ENCODE measurements at places on chromosomes 3 and 15. TPM values are rescaled to one million over a fixed set of nuclear protein-coding genes. Genes with fewer than 3 reads are reported as not detected.

The CELSR3 gene
- 8.3 TPM for total RNA-seq

The ZNF660 gene
- total RNA-seq: 0.22 TPM

The FOXL2 gene
- total RNA-seq: not detected

The SCG3 gene
- not detected for total RNA-seq

The CYP19A1 gene
- 1.4 TPM for total RNA-seq

The GOLGA8A gene
- 150 TPM for total RNA-seq

The ITGB5 gene
- 0.29 TPM for total RNA-seq

The ABHD6 gene
- 6.0 TPM for total RNA-seq

The MYO5C gene
- total RNA-seq: 0.19 TPM

The DNAH1 gene
- 69.2 TPM for total RNA-seq

DNA sequence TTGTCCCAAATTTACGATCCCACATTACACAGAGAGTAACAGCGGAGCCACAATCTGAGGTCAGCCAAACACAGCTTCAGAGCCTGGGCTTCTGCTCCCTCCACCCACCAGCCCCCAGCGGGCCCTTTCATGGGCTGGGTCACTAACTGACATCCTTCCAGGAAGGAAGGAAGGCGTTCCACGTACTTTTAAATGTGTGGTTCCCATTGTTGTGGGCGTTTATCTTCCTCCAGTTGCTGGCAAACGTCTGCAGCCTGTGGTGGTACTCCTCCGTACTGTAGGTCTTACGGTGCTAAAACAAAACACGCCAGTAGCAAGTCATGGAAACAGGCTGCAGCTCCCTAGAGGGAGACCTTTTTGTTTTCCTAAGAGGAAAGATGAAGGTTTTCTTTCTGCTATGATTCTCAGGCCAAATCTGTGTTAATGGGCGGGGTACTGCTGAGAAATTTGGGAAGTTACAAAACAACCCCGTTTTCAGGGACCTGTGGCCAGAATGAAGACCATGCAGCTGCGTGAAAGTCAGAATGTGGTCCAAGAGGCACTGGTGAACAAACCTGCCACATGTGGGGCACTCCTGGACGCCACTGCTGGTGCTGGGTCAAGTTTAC is 7.6 kb downstream of the CTSH start:
- DNase-seq: no peak

- no peak for DNase-seq
Measured at GRCh38 chr3:69328963-69329302, 57.0 kb downstream of the FRMD4B start.

- no peak for DNase-seq
Measured at GRCh38 chr3:192422321-192422996, 304.9 kb downstream of the FGF12 start.

GRCh38 chr3:128084675-128085021 is 32.4 kb downstream of the SEC61A1 start:
- DNase-seq: no peak

DNA sequence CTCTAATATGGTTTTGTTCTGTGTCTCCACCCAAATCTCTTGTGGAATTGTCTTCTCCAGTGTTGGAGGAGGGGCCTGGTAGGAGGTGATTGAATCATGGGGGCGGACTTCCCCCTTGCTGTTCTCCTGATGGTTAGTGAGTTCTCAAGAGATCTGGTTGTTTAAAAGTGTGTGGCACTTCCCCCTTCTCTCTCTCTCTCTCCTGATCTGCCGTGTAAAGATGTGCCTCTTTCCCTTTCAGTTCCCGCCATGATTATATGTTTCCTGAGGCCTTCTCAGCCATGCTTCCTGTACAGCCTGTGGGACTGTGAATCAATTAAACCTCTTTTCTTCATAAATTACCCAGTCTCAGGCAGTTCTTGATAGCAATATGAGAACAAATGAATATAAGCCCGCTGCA is 33.1 kb downstream of the RETNLB start:
- no peak for DNase-seq

- DNase-seq: no peak
Measured at GRCh38 chr3:112786002-112786590, 60.6 kb downstream of the CD200R1L start.

DNA sequence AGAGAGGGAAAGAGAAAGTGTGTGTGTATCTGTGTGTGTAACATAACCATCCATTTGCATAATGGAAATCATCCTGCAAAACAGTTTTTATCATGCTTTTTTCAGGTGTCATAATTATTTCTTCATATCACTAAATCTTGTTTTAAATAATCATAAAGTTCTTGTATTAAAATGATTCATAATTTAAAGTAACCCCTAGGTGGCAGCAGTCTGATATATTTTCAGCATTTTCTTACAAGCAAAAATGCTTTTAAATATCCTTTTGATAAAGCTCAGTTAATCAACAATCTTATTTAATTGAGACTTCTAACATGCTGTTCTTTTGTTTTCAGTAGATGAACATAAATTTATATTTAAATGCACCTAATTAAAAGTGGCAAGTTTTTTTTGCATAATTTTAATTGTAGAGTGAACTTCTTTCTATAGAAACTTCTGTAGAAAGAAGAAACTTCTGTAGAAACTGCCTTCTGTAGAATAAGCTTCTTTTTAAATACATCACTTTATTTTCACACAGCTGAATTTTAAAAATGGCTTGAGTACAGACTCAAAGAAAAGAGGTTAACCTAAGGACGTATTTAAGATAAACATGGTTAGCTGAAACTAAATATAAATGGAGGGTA is 72.5 kb downstream of the OPA1 start:
- DNase-seq: no peak

GRCh38 chr3:161510510-161511260 is 14.1 kb downstream of the OTOL1 start:
- no peak for DNase-seq

DNA sequence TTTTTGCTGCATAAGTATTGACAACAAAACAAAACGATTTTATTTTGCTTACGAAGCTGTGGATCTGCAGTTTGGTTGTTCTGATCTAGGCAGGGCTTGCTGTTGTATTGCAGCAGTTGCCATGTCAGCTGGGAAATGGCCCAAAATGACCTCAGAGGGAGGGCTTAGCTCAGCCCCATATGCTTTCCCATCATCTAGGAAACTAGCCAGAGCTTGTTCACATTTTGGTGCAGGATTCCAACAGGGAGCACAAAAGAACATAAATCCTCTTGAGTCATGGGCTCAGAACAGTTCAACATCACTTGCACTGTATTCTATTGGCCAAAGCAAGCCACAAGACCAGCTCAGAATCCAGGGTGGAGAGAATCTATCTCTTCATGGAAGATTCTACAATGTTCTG is 42.2 kb upstream of the ROBO2 start:
- DNase-seq: no peak

GRCh38 chr3:6326771-6327170 is 534.1 kb upstream of the GRM7 start:
- DNase-seq: no peak

DNA sequence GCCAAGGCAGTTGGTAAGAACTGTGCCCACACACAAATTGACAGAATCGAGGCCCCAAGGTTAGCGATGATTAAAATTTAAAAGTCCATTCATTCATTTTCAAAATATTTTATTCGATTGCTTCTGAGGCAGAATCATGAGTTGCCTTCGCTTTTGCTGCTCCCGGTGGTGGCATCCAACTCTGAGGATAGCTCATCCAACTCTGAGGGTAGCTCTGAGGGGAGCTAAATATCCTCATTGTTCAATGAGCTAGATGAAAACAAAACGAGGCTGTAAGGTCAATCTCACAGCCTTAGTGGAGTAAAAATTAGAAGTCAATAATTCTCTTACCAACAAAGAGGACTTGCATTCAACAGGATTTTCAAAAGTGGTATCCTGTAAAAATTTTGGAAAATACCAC is 897 bp upstream of the CHL1 start:
- DNase-seq: no peak

GRCh38 chr15:47954196-47954595 is 166.6 kb upstream of the SLC24A5 start:
- no peak for DNase-seq

DNA sequence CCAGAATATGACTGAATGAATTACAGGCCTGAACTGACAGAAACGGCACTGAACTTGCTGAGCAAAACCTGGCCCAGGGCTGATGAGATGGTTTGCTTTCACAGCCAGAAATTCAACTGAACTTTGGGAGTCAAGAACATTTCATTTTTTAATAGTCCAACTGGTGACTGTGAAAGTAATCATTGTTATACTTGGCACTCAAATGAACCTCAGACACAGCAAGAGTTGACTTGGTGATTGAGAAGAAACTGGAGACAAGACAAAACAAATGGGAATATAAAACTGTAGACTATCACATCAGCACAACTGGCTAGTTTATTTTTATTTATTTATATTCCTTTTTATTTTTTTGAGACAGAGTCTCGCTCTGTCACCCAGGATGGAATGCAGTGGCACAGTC is 858.9 kb upstream of the CFAP20DC start:
- no peak for DNase-seq

DNA sequence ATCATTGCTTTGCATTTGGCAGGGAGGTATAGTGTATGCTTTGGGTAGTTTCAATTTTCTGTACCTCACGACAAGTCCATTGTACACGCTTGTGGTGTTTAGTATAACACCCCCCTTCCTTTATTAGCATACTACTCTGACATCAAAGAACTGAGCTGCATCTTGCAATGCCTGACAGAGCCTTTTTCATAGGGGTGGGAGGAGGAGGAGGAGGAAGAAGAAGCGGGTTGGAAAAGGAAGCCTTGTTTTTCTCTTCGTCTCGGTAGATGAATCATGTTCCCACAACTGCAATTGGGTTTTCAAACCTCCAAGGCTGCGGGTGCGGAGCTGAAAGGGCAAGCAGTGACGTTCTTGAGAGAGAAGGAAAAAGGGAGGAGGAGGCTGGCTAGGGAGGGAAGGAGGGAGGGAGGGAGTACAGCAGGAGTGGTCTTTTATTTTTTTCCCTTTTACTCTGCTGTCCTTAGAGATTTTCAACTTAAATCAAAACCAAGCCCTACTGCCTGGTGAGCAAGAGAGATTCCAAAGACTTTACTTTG is 175.7 kb downstream of the KLHL25 start:
- DNase-seq: peak; percentile 68

GRCh38 chr3:141539431-141540187 is 52.8 kb downstream of the RASA2 start:
- no peak for DNase-seq

GRCh38 chr3:5140839-5141238 is 18.7 kb downstream of the ARL8B start:
- no peak for DNase-seq

DNA sequence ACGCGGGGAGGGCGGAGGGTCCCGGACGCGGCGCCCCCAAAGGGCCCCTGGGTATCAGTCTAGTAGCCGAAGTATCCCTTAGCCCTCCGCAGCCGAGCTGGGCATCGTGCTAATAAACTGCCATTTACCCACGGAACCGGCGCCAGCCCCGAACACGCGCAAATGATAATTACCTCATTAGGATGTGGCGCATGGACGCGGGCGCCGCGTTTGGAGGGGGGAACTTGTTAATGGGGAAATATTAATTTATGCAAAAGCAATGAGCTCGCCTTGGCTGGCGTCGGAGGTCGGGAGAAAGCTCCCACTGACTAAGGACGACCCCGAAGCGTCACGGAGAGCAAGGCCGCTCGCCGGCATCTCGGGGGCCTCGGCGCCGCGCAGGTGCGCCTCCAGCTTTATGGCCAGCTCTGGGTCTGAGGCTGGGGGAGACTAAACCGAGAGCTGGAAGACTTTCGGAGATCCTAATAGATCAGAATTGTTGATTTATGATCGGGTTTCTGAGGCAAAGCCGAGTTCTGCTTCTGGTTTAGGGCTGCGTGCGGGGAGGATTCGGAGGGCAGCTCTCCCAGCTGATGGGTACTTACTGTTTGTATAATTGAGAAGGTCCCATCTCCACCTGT is 474 bp upstream of the FEZF2 start:
- no peak for DNase-seq

- no peak for DNase-seq
Measured at GRCh38 chr15:91921843-91922198, 68.3 kb downstream of the SLCO3A1 start.

GRCh38 chr3:42298259-42298658 is 32.3 kb upstream of the CCK start:
- DNase-seq: no peak

- DNase-seq: peak; percentile 14
Measured at GRCh38 chr3:18424213-18424728, 868 bp downstream of the SATB1 start.

- no peak for DNase-seq
Measured at GRCh38 chr3:73571238-73571794, 53.4 kb downstream of the PDZRN3 start.

DNA sequence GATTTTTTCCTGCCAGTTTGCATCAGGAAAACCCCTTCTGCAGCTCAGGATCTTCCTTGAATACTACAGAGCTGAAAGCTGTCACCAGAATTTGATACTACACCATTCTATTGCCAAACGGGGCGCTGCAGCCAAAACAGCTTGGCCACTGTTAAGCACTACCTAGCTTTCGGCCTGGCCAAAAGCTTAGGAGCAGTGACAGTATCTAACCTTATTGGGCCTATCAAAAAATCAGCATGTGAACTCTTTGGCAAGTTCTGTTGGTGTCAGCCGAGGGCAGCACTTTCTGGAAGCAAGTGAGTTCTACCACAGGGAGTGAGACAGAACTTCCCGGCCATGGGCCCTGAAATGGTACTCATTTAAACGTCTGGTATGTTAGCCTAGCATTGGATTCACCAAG is 16.1 kb upstream of the GYG1 start:
- no peak for DNase-seq

GRCh38 chr3:165339753-165340152 is 143.6 kb upstream of the SLITRK3 start:
- no peak for DNase-seq

GRCh38 chr3:13575459-13576061 is 26.6 kb downstream of the FBLN2 start:
- no peak for DNase-seq

GRCh38 chr3:15409239-15409638 is 18.1 kb downstream of the METTL6 start:
- no peak for DNase-seq

DNA sequence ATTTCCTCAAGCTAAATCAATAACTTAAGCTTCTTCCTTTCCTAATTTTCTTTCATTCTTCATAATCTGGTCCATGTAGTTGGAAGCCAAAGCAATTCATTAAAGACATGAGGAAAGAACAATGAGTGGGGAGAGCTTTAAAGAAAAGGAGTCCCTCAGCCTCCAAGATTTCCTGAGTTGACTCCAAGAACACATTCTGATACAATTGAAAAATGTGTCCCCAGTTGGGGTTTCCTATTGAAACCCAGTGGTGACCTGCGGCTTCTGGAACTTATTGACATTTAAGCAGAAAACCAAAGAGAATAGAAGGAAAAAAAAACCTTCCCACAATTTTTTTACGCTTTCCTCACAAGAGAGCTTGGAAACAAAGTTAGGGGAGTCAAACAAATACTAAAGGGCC is 37.0 kb downstream of the ATP8B4 start:
- DNase-seq: no peak
